ENCODE measurements at places on chromosomes 11 and 22.
A peak's percentile ranks its signal among the peaks of the same experiment; 100 is the strongest.

- no peak for DNase-seq
These were observed 7.7 kb downstream of the TMEM132A start for GRCh38 chr11:60931917-60932316.

GRCh38 chr22:30144391-30144790 is 64.1 kb downstream of the HORMAD2 start:
- DNase-seq = no peak

- DNase-seq = no peak
These were observed 14.0 kb downstream of the OTOG start for GRCh38 chr11:17561111-17561415.

GRCh38 chr11:119856681-119857485 is 127.9 kb upstream of the NECTIN1 start:
- DNase-seq = no peak

DNA sequence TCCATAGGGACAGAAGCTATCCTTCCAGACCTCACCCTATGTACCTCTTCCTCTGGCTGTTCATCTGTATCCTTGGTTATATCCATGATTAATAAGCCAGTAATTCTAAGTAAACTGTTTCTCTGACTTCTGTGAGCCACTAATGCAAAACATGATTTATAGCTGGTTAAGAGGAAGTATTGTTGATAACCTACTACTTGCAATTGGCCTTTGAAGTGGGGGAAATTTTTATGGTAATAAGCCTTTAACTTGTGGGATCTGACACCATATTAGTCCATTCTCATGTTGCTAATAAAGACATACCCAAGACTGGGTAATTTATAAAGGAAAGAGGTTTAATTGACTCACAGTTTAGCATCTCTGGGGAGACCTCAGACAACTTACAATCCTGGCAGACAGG is 21.9 kb downstream of the CASP12 start:
- DNase-seq = no peak

GRCh38 chr11:47408598-47409439 is 429 bp downstream of the SLC39A13 start:
- DNase-seq = no peak

DNA sequence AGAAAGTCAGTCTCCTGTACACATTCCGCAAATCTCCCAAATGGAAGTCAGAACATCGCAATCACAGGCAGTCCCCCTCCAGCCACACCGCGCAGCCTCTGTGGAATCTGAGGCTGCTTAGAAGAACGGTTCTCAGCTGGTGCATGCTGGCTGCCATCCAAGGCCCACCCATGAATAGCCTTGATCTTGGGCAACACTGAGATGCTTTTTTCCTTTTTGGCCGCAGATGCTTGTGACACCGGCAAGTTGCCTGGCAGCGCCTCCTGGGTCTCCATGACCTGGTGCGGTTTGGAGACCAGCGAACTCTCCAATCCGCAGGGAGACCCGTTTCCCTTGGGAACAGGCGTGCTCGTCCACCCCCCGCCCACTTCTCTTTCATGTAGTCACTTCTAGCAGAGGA is 26.3 kb upstream of the PHF21B start:
- no peak for DNase-seq

GRCh38 chr11:84541731-84542340 is 1085.3 kb downstream of the DLG2 start:
- no peak for DNase-seq

DNA sequence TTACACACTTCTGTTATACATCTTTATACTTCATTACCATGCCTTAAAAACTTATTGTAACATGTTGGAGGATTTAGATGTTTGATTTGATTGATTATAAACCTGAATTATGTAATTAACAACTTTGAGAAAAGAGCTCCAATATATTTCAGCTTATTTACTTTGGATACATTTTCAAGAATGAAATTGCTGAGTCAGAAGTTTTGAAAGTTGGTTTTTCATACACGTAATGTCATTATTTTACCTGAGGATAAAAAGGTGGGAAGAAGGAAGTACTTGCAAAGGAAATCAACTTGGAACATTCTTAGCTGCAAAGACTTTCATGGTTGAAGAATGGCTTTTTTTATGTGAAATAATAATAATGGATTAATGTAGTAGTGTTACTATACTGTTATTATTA is 677.2 kb downstream of the FAM181B start:
- no peak for DNase-seq

DNA sequence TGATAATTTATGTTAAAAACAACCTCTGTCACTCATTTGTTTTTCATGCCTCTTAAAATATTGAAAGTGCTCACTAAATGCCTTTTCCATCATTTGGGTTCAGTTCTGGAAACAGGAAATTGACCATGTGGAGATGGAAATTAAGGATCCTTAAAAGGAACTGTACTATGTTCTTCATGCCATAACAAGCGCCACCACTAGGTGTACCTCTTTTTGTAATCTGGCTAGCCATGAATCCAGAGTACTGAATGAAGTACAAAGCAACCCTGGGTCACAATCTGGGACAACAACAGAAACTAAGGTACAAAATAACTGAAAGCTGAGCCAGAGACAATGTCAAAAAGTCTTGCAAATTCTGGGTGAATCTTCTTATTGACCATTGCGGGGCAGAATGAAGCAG is 559.1 kb downstream of the FAM181B start:
- no peak for DNase-seq

GRCh38 chr11:124069429-124070401 is 28.6 kb upstream of the OR10G7 start:
- DNase-seq = no peak

DNA sequence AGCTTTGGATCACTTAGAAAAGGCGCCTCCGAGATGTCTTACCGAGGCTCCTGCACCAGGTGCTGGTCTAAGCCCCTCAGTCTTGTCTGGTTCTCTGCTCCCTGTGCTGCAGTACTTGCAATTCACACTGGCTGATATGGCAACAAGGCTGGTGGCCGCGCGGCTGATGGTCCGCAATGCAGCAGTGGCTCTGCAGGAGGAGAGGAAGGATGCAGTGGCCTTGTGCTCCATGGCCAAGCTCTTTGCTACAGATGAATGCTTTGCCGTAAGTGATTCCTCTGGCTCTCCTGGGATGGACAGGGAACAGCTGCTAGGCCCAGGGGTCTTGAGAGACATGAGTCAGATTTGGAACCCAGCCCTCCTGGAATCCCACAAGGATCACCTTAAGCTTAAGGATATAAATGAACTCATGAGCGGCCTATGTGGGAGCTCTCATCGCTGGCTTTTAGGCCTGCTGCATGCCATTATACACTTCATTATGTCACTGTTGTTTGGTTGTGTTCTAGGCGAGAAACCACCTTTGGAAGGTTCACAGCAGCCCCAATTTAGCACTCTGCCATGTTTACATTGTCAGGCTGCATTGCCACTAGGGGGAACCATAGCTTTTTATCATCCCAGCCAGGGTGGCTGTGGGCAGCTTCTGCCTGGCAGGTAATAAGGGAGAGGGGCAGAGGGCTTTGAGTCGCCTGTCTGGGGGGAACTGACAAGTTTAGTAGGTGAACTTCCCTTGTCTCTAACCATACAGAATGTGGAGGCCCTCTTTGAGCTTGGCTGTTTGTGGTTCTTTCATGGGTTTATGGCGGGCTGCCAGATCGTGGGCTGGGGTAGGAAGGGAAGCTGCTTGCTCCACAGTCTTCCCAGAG is 8.5 kb downstream of the ACAD8 start:
- DNase-seq = no peak

GRCh38 chr11:46845440-46845739 is 690 bp downstream of the CKAP5 start:
- no peak for DNase-seq

- DNase-seq = no peak
These were observed 12.5 kb downstream of the PLET1 start for GRCh38 chr11:112248201-112248600.

DNA sequence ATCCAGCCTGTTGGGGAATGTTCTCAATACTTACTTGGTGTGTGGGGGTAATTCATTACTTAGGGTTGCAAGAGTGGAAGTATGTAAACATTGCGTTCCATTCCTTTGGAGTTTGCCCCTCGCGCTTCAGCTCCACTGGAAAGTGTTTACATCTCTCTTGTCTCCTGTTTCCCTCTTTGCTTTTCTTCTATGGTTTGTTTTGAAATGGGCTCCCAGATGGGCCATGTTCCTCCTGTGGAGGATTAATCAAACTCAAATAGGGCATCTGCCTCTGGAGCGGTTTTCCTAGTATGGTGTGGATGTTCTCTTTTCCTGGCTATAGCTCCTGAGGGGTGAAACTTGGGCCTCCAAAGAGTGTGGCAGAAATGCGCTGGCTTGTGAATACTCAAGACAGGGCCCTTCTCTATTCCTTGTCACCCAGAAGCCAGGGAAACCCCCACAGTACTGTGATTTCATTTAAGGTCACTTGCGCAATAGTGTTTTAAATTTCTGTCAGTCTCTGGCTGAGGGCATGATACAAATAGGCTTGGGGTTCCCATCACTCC is 51.9 kb downstream of the CD44 start:
- DNase-seq = no peak

GRCh38 chr22:30600921-30601320 is 6.1 kb upstream of the TCN2 start:
- DNase-seq = no peak

DNA sequence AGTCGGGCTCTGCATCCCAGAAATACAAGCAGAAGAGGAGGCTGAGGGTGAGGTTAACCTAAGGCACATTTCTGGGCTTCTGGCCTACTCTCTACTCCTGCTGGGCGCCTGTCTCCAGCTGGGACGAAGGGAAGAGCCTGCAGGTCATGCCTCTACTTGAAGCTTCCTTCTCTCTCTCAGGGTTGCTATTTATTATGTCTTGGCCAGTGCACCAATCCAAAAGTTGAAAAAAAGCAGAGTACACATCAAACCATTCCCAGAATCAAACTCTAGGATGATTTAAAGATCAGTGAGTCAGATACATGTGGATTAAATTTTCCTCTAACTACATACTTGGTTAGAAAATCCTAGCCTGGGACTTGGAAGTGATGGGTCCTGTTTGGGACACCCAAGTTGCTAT is 60.2 kb upstream of the CDON start:
- no peak for DNase-seq

- DNase-seq = no peak
These were observed 92.1 kb downstream of the CSNK2A3 start for GRCh38 chr11:11260903-11261302.

DNA sequence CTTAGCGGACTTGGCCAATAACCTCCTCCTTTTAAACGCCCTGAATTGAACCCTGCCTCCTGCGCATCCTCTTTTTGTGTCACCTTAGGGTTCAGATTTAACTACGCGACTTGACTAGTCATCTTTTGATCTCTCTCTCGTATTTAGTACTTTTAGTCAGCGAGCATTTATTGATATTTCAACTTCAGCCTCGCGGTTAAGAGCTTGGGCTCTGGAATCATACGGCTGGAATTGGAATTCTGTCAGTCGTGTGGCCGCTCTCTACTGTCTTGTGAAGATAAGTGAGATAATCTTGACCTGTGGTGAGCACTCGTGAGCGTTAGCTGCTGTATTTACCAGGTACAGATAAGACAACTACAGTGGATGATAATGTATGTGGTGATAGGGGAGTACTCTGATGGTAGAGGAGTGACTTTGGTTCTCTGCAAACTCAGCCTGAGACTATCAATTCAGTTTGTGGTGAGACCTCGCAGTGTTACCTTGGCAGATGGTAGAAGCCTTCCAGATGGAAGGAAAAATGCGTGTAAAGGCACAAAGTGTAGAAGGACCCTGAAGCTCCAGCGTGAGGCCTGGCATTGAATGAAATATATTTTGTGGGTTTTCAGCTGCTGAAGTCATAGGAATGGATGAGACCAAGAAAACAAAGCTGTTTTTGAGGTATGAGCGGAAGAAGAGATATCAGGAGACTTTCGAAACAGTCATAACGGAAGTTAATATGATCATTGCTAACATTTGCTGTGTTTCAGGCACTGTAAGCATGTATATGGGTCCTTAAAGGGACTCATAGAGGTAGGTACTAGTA is 682 bp downstream of the ATM start:
- DNase-seq = no peak

- no peak for DNase-seq
These were observed 1.0 kb upstream of the C11orf86 start for GRCh38 chr11:66973956-66974580.

GRCh38 chr22:49869845-49870712 is 16.4 kb downstream of the ZBED4 start:
- DNase-seq = peak; percentile 21

- no peak for DNase-seq
These were observed 1.5 kb downstream of the SLC35F2 start for GRCh38 chr11:107856981-107857517.

- no peak for DNase-seq
These were observed 317.8 kb downstream of the BUD13 start for GRCh38 chr11:116454951-116455350.

DNA sequence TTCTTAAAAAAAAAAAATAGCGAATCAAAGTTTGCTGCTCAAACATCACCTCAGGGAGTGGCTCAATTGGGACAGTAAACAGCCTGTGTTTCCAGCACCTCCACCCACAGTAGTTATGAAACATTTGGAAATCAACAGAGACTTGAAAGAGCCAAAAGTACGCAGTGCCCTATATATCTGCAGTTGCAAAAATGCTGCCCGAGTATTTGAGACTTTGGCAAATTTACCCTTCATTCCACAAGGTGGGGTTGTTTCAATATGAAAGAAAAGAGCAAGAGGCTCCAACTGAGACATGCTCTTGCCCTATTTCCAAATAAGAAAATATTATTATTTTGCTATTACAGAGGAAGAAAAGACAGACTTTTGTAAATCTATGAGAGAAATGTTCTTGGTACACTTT is 851.1 kb upstream of the RAG2 start:
- no peak for DNase-seq

DNA sequence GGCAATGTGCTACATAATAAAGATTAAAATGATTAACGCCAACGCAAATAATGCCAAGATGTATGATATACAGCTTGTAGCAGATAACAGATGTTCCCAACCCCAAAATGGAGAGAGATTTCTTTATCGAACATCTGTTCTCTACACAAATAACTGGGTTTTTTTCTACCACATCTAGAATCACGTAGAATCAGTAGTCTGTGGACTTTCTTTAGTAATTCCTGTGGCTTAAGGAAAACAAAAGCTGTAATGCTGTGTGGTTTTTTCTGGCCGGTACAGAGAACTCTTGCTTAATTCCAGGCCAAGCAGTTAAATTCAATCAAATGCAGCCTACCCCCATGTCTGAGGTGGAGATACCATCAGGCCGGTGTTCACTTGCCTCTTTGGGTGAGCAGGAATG is 303.4 kb downstream of the FAT3 start:
- no peak for DNase-seq
